Fibroblast of the aortic adventitia (primary cell): ENCODE measurements at places on chromosomes 3 and 15. TPM values are rescaled to one million over a fixed set of nuclear protein-coding genes. Genes with fewer than 3 reads are reported as not detected.

Gene LEKR1
- total RNA-seq = 0.81 and 2.8 TPM in 2 replicates

Gene NAA50
- total RNA-seq = 142 and 242 TPM in 2 replicates

Gene GRAMD1C
- total RNA-seq = 9.2 and 12.1 TPM in 2 replicates

Gene FSTL1
- 765 and 870 TPM in 2 replicates for total RNA-seq

Gene DMXL2
- 26.6 and 29.5 TPM in 2 replicates for total RNA-seq

Gene ADGRG7
- not detected in 2 replicates for total RNA-seq

Gene ATP13A5
- not detected in 2 replicates for total RNA-seq
